ENCODE measurements at places on chromosomes 6 and 20.

- no peak for DNase-seq
Measured at GRCh38 chr20:1661542-1662299, 4.1 kb upstream of the SIRPG start.

- DNase-seq: no peak
Measured at GRCh38 chr6:8335896-8336295, 99.4 kb downstream of the SLC35B3 start.

GRCh38 chr6:35626401-35626800 is 62.3 kb downstream of the FKBP5 start:
- DNase-seq: no peak

GRCh38 chr6:105001906-105002305 is 45.0 kb downstream of the LIN28B start:
- no peak for DNase-seq

DNA sequence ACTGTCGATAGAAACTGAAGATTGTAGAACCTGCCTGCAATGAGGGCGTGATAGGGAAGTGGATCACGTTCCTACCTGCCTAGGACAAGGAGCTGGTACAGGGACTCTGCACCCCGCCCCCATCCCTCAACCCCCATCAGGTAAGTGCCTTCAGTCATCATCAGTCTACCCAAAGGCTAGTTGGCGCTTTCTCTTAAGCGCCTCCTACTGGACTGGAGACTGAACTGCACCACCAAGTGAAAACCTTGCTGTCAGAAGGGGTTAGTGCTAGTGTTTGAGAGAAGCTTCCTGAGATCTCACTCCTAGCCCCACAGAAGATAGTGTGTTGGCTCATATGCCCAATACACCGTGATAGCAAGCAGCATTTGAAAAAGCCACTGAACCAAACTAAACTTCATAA is 706.5 kb upstream of the MAN1A1 start:
- DNase-seq: no peak

DNA sequence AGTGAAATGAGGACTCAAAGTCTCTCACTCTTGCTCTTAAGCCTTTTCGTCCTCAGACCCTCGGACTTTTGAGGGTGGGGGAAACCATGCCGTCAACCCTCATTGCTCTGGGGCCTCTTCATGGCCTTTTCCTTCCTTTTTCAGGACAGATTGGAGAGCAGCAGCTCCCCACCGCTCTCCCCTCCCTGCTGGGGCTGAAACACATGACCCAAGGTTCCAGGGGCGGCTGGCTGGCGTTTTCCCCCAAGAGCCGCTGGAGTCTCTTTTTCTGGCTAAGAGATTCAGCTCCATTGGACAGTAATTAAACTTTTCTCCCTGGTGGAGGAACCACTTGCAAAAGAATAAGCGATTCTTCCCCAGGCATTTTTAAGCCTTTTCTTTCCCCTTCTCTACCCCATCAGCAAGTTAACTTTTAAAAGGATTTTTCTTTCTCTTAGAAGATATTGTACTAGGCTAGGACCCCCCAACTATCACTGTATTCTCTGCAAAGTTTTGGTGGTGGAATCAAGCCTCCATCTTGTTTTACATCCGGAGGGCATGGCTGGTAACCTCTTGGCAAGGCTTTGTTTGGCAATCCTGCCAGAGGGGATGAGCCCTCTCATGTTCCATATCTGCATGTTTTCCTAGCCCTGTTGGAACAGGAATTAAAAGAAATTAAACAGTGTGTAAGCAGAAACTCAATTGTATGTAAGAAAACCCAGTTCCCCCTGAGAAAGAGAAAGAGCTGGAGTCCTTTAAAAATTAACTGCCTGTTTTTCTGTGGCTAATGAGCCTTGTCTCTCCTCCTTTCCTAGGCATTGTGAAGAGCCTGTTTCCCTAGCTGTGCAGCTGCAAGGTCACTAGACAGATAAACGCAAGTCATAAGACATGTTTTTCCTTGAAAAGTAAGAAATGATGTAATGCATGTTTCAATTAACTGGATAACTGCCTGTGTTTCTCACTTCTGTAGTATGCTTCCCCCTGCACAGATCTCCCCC is 100.8 kb upstream of the GPR6 start:
- DNase-seq: no peak

- DNase-seq: no peak
Measured at GRCh38 chr6:161679980-161680538, 406.2 kb upstream of the AGPAT4 start.

DNA sequence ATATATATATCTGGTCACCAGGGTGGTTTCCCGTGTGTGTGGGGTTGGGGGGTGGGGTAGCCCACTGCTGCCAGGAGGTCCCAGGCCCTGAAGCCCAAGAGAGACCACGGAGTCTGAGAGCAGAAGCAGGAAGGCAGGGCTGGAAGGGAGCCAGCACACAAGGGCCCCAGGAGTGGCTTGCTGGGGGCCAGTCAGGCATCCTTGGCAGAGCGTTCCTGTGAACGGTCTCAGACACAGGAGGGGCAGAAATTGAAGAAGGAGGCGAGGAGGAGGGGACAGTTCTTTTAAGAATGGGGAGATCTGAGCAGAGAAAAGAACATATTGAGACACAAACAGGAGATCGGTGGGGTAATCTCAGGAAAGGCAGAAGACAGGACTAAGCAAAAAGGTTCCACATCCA is 1.9 kb upstream of the EBF4 start:
- no peak for DNase-seq

- peak; percentile 86 for DNase-seq
Measured at GRCh38 chr6:168370310-168370991, 50.9 kb upstream of the DACT2 start.

All from left ventricle myocardium superior (tissue), 1 donor.